ENCODE measurements at places on chromosomes 4 and X.

DNA sequence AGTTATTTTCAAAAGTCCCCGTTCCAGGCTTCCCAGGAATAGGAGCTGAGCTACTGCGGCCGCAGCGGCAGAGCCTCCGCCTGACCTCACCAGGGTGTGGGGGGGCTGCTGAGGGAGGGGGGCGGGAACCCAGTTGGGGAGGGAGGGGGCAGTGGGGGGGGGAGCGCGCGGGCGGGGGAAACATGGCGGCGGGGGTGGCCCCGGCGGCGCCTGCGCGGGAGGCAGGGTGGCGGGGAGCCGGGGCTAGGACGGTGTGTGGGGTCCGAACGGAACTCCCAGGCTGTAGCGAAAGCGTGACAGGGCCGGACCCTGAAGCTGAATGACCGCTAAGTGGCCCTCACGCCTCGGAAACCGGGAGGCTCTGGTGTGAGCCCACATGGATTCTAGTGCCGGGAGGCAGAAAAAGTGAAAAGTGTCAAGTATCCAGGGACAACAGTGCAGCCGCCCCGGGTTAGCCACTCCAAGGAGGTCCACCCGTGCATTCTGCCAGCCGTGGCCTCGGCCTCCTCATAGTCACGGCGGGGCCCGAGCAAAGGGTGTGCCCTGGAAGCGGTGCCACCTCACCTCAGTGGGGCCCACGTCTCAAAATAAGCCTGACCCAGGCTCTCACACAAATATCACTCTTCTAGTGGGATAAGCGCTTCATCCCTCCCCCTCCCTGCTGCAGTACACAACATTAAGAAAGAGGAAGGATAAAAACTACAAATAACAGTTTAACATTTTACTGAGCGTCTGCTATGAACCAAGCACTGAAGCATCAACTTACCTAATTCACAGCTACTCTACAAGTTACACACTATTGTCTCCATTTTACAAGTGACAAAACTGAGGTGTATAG, at the start of gene KLHL13:
Gene KLHL13, minus strand, starts transcription at position 98 of the 838 bp plus-strand sequence. CDS start 88,337 bp downstream, outside the sequence.
- DNase-seq, result peak; percentile 59

- DNase-seq, result no peak
Observed at GRCh38 chrX:10341309-10341708, 184.5 kb downstream of the CLCN4 start.

DNA sequence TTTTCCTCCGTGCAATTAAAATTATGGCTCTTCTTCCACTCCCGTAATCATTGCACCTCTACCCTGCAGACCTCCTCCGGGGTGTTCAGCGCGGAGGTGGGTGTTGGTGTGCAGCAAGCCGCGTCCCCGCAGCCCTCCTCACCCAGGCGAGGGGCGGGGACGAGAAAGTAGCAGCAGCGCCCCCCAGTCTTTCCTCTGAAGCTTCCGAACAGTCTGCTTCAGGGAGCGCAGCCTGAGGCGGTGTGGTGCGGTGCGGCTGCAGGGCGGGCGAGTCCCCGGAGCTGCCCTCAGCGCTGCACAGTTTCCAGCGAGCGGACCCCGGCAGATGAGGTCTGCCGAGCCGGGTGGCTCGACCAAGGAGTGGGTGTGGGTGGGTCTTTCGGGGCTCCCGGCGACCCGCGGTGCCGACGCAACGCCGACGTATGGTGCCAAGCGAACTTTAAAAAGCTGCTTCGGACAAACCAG, at the start of gene FRAS1:
Gene FRAS1, plus strand, starts transcription at position 189 of the 465 bp plus-strand sequence. CDS start 687 bp downstream, outside the sequence.
- peak; percentile 60 for DNase-seq

DNA sequence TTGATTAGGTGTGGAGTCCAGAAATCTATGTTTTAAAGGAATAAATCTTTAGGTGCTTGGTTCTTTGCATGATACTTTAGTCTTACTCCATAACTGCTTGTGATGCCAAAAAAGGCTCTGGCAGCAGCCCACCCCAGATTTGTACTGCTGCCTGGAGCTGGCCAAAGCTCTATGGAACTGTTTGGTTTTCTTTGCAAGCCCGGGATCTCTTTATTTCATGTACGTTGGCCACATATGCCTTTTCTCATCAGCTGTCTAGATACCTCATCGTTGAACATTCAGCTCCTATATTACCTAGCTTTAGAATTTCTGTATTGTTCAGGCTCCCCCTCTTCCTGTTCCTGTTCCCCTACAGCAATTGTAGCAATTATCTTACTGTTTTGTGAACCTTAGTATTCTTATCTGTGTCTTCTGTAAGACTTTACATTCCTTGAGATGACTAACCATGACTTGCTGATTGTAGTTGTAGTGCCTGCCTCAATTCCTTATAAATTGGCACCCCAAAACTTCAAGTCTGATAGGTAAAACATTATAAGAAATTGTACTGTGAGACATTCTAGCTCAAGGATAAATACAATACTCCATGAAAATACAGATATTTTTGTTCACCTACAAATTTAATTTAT, 199.4 kb upstream of the GPRIN3 start:
- no peak for DNase-seq

DNA sequence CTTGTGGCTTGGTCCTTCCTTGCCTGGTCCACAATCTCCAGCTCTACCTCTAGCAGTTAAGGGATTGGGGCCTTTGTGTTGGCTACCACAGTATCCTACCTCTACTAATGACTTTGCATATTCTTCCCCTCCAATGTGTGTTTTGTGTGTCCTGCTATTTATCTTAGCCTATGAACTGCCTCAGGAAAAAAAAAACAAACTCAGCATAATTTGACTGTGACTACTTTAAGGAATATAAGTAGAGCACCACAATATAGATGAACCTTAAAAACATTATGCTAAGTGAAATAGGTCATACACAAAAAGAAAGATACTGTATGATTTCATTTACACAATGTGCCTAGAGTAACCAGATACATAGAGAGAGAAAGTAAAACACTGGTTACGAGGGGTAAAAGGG, 61.3 kb upstream of the PTPN13 start:
- DNase-seq, result no peak

- no peak for DNase-seq
Observed at GRCh38 chr4:15054541-15054940, 52.3 kb downstream of the CPEB2 start.

- no peak for DNase-seq
Observed at GRCh38 chr4:106329041-106329618, 12.8 kb downstream of the AIMP1 start.

GRCh38 chrX:141641138-141641537, 51.6 kb downstream of the SPANXA2 start:
- no peak for DNase-seq

GRCh38 chrX:133638285-133638684, 223.0 kb upstream of the GPC4 start:
- no peak for DNase-seq

DNA sequence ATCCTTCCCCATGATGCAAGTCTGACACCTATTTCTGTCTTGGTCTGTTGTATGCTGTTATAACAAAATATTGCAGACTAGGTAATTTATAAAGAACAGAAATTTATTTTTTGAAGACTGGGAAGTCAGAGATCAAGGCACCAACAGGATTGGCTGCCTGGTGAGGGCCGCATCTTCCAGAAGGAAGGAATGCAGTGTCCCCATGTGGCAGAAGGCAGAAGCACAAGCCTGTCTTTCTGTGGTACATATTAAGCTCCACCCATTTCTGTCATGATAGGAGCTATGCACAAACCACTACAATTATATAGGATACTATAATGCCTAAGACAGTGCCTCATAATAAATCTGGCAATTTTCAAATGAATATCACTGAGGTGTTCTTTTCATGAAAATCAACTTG, 502.3 kb upstream of the DIAPH2 start:
- DNase-seq, result no peak

DNA sequence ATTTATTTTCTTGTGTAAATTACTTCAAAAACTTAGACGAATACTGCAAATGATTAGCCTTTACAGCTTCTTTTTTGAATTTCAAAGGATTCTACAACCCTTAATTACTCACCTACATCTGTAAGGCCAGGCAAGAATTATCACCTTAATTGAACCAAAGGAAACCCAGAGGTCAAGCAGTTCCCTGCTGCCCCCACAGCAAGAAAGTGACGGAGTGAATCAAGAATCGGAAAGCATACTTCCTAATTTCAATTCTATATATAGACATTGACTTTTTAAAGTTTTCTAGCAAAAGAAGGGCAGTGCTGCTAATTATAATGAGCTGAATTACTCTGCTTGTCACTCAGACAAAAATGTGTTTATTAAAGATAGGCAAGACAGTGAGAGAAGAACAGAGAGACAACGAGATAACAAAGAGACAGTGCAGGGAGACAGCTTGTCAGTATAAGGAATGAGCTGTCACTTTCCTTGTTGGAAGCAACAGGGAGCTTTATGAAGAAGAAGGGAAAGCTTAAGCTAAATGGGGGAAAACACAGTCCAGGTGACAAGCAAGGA, 47.5 kb upstream of the SPANXN4 start:
- no peak for DNase-seq

- DNase-seq, result peak; percentile 82
Observed at GRCh38 chr4:77818073-77818601, 1.0 kb downstream of the CNOT6L start.

DNA sequence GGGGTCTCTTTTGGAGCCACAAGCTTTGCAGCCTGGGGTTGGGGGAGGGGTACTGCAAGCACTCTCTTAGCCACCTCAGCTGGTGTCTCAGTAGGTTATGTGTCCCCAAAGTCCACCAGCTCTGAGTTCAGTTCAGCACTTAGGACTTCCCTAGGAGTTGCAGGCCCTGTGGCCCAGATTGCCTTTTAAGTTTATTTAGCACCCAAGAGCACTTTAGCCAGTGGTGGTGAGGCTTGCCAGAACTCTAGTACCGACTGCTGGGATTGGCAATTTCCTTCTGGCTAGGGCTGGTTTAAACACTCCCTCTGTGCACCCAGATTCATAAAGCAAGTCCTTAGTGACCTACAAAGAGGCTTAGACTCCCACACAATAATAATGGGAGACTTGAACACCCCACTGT, 489.9 kb upstream of the RPS6KA3 start:
- DNase-seq, result no peak

GRCh38 chr4:89897867-89898266, 3.2 kb downstream of the MMRN1 start:
- DNase-seq, result no peak

- peak; percentile 85 for DNase-seq
Observed at GRCh38 chr4:54233697-54234496, 4.8 kb downstream of the PDGFRA start.

GRCh38 chr4:72935462-72935861, 134.1 kb downstream of the COX18 start:
- no peak for DNase-seq

DNA sequence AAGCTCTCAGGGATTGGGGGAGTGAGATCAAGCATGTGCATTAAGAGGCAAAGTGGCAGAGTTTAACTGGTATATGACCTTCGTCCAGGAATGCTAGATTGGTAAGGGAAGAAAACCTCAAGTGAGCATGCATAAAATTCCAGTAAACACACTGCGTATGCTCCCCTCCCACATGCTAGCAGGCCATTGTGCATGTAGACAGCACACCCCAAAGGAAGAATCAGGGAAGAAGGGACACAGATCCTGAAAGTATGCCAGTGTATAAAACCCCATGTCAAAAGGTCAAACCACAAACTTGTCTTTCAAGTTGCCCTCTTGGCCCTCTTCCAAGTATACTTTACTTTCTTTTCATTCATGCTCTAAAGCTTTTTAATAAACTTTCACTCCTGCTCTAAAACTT, 405.2 kb upstream of the CNKSR2 start:
- no peak for DNase-seq
